ENCODE measurements at places on chromosomes 16 and 17.

DNA sequence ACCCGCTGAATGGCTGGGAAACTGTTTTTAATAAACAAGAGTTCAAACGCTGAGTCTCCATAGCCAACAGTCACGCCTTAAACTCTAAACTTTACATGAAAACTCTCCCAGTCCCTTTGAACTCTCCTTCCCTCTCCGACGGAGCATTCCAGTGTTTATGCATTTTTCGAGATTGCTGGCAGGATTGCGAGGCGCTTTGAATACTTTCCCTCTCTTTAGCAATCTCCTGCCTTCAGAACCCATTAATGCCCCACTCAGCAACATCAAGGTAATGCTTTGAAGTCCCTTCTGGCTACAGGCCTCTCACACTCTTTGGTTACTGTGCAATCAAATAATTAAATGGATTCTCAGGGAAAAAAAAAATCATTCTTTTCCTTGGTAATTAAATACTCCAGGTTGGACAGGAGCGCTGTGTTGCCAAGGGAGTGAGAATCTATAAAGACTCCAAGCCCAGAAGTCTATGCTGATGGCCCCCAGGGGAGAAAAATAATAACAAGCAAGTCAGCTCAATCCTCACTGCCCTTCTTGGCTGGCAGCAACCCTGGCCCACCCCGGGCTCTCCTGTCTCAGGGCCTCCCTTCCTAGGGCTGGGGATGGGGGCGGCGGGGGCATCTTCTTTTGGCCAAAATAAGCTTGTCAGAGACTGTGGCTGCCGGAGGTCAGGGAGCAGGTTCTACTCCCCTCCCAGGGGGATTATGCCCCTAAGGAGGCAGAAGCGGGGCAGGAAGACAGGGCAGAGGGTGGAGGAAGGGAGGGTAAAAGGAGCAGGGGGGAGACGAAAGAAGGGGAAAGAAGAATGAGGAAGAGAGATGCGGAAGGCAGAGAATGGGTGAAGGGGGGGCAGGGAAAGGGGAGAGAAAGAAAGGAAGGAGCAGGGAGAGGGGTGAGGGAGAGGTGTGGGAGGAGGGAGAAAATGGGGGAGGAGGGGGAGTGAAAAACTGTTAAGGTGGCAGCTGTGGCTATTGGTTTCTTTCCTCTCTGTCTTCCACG, 45.2 kb downstream of the AXIN2 start:
- no peak for DNase-seq

- no peak for DNase-seq
Observed at GRCh38 chr17:43517615-43518386, 28.3 kb downstream of the ETV4 start.

DNA sequence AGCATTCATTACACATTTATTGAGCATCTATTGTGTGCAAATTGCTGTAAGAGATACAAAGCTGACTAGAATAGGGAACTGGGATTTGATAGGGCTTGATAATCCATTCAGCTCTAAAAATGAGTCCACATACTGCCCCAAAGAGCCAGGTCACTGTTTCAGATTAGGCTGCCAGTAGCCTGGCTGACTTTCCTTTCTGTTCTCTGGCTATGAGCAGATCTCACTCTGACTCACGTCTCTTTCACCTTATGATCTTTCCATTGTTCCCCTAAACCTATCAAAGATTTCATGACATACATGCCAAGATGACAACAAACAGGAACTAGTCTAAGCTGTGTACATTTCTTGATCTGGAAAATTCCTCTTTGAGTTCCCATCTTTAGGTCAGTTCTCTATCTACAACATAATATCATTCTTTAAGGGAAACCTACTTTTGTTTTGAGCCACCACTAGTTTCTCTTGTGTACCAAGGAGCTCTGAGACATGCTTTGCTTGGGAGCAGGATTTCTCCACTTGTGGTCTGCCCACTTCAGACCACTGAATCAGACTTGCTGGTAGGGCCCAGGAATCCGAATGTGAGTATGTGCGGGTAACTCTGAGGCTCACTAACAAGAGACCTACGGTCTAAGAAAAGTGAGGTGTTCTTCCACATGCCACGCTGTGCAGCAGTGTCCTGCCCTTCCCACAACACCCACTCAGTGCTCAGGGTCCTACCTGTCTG, 40.9 kb upstream of the ICAM2 start:
- DNase-seq: no peak

- no peak for DNase-seq
Observed at GRCh38 chr16:50284131-50284911, 18.0 kb downstream of the ADCY7 start.

- no peak for DNase-seq
Observed at GRCh38 chr16:60712144-60712543, 1324.1 kb downstream of the CDH8 start.

DNA sequence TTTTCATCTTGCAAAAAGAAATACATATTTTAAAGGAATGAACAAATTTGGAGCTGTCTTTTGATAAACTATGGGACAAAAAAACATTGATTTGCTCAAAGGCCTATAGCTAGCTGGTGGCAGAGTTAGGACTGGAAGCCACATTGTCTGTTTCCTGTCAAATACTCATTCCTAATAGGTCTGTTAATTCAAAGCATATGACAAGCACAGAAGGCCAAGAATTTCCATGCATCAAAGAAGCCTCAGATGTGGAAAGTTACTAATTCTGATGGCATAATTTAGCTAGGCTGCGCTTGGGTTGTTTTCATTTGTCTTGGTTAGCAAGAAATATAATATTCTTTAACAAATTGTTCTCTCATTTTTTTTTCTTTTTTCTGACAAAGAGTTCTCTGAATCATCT, 98.0 kb downstream of the CDK5R1 start:
- DNase-seq: no peak

GRCh38 chr16:54545854-54546511, 259.4 kb upstream of the IRX3 start:
- DNase-seq: no peak

DNA sequence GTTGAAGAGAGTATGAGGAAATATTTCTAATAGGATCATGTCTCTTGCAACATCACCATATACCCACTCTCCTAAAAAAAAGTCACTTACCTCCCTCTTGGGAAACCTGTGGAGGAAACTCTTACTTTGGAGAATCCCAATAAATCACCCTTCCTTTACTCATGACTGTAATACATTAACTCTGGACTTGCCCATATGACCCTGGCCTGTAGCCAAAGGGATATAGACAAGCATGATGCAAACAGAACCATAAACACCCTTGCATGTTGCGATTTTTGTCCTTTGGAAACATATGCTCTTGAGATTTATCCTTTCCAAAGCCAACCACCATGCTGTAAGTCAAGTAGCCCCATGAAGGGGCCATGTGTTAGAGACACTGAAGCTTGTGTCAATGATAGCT, 19.5 kb downstream of the CDH11 start:
- no peak for DNase-seq

GRCh38 chr16:68660359-68660795, 15.3 kb downstream of the CDH3 start:
- DNase-seq: no peak

- no peak for DNase-seq
Observed at GRCh38 chr17:34820248-34820801, 140.9 kb downstream of the CCT6B start.

DNA sequence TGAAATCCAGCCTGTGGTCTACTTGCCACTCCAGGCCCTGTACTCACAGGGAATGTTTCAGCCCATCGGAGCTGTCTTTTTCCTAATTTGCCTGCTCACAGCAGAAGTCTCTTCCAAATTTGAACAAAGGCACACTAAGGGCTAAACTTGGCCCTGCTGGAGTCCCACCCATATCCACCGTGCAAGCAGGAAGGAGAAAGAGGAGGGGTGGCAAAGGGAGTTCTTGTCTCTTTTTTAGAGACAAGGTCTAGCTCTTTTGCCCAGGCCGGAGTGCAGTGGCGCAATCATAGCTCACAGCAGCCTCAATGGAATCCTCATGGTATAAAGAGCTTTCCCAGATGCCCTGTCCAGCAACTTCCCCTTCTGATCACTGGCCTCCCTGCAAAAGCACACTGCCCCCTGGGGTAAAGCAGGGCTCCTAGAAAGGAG, 2.7 kb upstream of the PRM1 start:
- DNase-seq: no peak

DNA sequence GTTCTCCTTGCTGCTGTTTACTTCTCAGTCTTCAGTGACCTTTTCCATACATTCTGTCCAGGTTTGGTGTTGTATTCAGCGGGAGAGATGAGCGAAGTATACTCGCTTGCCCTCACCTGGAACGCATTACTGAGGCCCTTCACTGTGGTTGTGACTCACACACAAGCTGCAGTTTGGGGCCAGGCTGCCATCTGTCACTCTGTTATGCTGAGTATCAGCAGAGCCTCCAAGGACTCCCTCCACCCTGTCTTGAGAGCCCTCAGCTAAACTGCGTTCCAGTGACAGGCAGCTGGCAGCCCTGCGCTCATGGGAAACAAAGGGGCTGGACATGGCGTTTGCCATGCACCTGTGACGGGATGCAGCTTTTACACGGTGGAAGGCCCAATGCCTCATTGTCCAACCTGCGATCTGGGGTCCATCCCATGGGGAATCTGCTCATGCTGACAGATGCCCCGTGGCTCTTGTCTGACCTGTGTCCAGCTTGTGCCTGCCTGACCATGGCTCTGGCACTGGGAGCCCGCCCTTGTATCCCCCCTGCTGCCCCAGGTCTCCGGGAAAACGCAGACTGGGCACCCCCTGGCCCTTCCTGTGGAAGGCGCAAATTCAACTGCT, 6.5 kb upstream of the ZNF778 start:
- DNase-seq: no peak
